ENCODE measurements at places on chromosomes 3 and 15.
A peak's percentile ranks its signal among the peaks of the same experiment; 100 is the strongest.

- no peak for DNase-seq
Measured at GRCh38 chr3:12996181-12996506, 77.1 kb downstream of the IQSEC1 start.

GRCh38 chr3:190448256-190448655, 1.4 kb downstream of the TMEM207 start:
- no peak for DNase-seq

DNA sequence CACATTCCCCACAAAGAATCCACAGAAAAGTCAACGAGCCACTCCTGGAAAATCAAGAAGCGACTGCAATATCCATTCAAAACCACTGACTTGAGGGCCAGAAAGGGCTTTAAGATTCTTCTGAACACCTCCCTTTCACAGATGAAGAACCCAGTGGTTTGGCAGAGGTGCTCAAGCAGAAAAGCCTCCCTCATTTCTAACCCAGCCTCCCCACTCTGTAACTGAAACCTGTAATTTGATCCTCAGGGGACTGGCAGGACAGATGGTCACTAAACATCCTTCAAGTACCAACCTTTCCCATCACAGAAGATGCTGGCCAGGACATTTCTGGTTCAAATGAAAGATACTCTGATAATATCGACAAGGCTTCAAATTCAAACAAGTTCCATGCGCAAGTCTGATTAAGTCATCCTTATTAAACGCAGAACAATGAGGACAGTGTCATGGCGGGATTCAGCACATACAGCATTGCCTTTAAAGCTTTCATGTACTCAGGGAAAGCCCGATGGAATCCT, 5.5 kb downstream of the SEMA5B start:
- no peak for DNase-seq

GRCh38 chr15:91909574-91909973, 56.1 kb downstream of the SLCO3A1 start:
- no peak for DNase-seq

DNA sequence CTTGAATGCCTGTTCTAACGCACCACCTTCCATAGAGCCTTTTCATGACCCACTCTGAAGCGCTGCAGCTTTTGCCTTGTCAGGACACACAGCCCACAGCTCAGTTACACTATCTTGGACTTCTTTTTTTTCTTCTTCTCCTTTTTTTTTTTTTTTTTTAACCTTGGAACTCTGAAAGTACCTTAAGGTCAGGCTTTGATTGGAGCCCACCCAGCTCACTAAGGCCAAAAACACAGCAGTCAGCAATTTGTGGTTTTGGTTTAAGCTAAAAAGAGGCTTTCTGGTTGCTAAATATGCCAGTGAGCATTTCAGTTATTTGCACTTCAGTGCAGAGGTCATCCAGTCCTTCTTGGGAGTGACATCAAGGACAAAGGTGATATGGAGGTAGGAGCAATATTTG, 1.7 kb downstream of the SLC25A20 start:
- DNase-seq, result no peak

- DNase-seq, result peak; percentile 41
Measured at GRCh38 chr3:12175844-12176453, 17.2 kb upstream of the TIMP4 start.

- no peak for DNase-seq
Measured at GRCh38 chr3:194379231-194379630, 9.7 kb upstream of the LRRC15 start.

DNA sequence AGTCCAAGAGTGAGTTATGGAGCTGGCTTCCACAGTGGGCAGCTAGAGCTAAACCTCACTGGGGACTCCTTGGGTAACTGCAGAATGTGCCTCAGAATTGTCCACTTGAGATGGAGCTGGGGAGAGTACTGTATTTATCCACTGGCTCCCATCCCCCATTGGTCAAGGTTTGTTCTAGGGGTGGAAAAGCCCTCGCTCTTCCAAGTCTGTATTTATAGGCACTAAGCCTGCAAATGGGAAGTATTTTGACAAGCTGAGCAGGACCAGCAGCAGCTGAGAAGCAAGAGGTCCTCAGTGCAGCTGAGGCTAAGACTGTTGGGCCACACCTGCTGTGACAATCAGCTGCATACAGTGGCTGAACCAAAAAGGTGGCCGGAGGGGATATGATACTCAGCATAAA, 5.8 kb downstream of the USP13 start:
- no peak for DNase-seq

GRCh38 chr3:35965908-35966307, 326.6 kb downstream of the ARPP21 start:
- DNase-seq, result no peak

- no peak for DNase-seq
Measured at GRCh38 chr3:148950806-148951205, 40.5 kb upstream of the GYG1 start.

DNA sequence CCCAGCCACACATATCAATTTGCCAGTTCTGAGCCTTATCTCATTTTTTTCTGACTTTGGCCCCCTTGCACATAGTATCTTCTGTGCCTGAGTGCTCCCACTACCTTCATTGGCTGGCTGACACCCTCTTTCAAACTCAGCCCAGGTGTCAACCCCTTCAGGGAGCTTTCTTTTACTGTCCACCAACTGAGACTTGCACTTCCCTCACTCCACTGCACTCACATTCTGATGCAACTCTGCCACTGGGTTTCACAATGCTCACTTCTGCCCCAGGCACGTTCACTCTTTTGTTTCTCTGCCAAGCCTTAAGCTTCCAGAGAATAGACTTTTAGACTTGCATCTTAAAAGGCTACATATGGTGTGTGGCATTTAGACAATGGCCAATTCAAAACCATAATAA, 101.5 kb upstream of the CBLB start:
- DNase-seq, result no peak

- no peak for DNase-seq
Measured at GRCh38 chr3:158958873-158959272, 157.0 kb downstream of the MFSD1 start.

GRCh38 chr15:64870353-64870752, 28.6 kb downstream of the PLEKHO2 start:
- no peak for DNase-seq

DNA sequence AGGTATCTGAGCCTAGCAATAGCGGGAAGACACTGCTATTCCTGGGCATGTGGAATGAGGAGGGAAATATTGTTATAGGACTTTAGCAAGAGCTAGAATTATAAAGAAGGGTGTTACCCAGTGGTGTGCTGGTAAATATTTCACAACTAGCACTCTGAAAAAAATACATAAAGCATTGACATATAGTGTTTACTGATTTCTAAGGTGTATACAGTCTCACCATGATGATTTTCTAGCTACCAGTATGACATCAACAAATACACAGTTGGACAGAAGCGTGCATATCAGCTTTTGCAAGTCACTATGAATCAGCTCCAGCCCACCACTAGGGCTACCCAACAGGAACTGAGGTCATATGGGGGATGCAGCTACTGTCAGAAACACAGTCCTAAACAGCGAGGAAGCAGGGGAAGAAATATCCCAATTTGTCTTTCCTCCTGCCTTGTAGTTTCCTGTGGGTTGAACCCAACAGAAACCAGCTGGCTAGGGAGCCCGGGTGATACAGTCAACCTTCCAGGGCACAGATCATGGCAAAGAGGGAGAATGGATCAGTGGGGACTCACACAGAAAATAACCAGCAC, 39.6 kb downstream of the HGD start:
- no peak for DNase-seq

DNA sequence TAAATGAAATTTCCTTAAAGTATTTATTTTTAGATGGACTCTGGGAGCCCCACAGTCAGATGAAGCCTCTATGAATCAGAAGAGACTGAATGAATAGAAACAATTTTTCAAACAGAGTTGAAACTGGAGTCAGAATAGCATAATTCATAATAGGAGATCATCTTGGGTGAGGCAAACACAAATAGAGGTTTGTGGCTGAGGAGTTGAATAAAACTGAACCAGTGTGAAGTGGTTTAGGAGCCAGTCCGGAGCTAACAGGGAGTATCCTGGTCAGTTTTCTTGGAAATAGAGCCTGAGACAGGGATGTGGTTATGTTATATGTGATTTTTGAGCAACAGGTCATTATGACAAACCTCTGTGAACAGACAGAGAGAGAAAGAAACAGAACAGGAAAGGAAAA, 39.2 kb downstream of the SAMMSON start:
- DNase-seq, result no peak

GRCh38 chr3:59189526-59189925, 139.7 kb upstream of the CFAP20DC start:
- no peak for DNase-seq

- DNase-seq, result no peak
Measured at GRCh38 chr3:12832350-12833221, 8.8 kb downstream of the RPL32 start.

- DNase-seq, result no peak
Measured at GRCh38 chr15:88878720-88879184, 16.6 kb downstream of the HAPLN3 start.

DNA sequence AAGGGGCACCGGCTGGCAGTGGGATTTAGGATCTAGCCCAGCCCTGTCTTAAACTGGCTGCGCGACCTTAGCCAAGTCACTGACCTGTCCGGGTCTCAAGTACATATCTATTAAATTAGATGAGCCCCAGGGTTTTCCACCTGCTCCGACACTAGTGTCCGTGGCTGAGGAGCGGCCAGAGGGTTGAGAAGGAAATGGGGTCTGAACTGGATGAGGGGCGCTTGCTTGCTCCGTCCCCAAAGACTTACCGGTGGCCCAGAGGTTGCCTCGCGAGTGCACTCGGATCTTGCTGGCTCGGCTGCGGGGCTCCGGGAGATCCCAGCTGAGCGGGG, 285 bp downstream of the NMB start:
- DNase-seq, result no peak

DNA sequence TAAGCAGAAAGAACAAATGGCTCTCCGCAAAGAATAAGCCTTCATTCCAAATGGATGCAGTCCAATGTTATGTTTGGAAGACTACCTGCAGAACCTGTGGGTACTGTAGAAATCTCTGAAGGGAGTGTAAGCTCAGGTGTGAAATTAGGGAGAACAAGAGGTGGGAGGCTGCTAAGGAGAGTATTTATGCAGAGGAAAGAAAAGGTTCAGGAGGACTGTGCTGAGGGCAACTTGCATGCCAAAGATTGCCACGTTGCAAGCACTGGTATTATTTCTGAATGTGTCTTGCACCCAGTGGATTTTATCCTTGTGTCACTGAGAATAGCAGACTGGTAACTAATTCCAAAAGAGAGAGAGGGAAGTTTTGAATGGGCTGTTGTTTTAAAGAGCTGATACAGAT, 144.1 kb downstream of the ITPR1 start:
- DNase-seq, result no peak

DNA sequence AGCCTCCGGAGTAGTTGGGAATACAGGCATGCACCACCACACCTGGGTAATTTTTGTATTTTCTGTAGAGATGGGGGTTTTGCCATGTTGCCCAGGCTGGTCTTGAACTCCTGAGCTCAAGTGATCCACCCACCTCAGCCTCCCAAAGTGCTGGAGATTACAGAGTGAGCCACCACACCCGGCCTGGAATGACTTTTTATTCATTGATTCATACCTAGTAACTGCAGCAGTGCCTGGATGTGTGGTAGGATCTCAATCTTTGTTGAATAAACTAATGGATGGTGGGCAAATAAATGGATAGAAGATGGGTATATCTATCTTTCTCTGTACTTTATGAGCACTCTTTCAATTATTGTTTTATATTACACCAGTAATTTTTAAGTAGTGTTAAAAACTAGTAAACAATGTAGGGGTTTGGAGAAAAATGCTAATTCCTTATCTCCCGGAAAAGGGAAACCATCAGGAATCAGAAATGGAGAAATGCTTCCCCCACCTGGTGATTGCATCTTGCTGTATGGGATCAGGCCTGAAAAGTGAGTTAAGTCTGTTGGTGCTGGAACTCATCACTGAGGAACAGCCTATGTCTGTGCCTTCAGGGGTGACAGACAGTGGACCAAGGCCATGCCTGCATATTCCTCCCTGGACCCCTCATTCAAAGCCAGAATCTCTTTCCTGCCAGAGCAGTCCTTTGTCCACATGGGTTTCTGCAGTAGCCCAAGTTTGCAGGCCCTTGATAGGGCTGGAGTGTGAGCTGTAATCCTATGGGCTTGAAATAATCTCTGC, 161.0 kb upstream of the CTDSPL start:
- DNase-seq, result no peak
